CD4-positive, alpha-beta T cell (primary cell): ENCODE measurements at places on chromosomes 5 and 9.

DNA sequence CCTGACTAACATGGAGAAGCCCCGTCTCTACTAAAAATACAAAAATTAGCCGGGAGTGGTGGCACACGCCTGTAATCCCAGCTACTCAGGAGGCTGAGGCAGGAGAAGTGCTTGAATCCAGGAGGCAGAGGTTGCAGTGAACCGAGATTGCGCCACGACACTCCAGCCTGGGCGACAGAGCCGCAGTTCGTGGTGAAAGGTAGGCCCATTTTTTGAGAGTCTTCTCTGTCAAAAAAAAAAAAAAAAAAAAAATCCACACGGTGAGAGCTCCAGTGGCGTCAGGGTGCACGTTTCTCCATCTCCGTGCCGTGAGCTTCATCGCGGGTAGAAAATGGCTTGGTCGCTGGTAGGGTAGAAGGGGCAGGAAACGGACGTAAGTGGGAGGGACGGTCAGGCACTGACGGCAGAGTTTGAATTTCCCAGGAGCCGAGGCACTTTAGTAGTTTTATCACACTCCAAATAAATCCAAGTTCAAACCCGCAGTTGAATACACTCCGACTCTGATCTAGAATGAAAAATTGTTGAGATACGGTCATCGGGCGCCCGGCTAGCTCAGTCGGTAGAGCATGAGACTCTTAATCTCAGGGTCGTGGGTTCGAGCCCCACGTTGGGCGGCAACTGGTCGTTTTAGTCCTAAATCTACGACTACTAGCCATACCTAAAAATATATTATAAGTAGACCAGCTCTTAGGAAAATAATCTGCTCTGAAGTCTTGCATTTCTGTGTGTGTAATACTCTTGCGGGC lies 2.4 kb upstream of the TRIM7 start:
- peak; percentile 55 for DNase-seq

DNA sequence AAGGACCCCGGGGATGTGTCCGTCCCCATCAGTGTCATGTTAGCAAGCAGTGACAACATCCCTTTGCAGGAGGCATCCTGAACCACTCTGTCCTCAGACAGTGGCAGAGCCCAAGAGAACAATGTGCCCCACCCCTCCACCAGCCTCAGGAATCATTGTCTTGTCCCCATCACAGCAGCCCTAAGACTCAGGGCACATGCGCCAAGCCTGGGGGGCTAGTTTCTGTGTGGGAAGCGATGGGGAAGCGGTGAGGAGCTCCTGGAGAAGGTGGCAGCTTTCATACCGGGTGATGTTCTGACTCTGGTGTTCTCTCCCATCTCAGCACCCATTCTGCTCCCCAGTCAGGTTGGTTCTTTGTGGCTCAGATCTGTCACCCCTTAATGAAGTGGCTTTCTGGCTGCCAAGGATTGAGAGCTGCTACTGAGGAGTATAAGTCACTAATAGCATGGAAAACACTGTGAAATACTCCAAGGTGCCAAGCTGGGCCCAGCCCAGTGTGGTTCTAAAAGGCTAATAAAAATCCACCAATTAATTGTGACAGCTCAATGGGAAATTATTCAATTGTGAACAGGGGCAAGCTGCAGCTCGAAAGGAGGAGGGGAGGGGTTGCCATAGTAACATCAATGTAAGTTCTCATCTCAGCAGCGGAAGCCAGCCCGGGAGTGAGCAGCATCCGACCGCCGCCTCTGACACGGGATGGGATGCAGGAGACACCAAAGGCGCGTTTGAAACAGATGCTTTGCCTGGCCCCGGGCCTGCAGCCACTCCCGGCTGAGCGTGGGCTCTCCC lies 4.7 kb downstream of the QRFP start:
- DNase-seq, result no peak

GRCh38 chr5:166709691-166710090 lies 1581.8 kb upstream of the WWC1 start:
- no peak for DNase-seq

DNA sequence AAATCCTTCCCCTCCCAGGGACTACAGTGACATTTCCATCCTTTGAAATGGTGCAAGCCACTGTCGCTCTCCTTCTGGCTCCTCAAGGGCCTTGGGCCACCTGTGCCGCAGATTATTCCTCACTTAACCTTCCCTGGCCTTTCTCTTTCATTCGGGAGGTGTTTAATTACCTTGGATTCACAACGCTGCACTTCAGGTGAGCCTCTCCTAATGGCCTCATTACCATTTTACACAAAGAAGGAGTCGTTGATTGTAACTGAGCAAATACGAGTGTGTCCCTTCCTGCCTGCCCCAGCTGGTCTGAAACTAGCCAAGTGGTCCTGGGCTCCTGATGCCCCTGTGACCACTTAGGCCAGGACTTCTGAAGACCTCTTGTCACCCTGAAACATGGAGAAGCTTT lies 205.0 kb downstream of the CRB2 start:
- no peak for DNase-seq

- no peak for DNase-seq
Observed at GRCh38 chr5:126007841-126008240, 415.4 kb upstream of the GRAMD2B start.

DNA sequence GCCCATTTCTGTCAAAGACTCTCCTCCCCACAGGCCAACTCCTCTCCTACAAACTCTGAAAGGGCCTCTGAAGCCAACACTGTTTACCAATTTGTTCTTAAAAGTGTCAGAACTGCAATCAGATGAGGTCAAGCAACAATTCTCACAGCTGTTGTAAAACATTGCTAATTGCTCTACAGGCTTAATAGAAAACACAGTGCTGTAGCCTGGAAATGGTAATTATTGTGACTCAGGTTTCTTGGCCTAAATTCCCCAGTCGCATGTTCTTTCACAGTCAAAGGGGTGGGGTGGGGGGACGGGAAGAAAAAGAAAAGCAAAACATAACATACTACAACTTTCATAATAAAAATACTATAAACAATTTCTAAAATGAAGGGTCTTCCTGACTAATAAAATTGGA lies 343.2 kb downstream of the DMAC1 start:
- no peak for DNase-seq

- DNase-seq, result no peak
Observed at GRCh38 chr9:6997330-6997729, 239.6 kb downstream of the KDM4C start.

DNA sequence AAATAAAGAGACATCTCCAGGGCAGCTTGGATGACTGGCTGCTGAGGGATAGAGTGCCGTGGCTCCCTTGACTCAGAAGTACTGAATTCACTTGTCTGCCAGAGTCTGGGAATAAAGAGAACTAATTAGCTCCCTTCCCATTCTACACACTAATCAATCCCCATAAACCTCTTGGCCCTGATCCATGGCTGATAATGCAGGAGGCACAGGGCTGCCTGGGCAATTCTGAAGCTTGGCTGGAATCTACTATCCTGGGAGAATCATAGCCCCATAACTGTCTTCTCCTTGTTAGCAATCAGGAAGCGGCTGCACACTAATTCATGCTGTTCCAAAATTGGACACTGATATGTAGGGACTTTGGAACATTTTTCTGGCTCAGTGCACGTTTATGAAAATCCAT lies 197.7 kb downstream of the PTTG1 start:
- DNase-seq, result no peak

DNA sequence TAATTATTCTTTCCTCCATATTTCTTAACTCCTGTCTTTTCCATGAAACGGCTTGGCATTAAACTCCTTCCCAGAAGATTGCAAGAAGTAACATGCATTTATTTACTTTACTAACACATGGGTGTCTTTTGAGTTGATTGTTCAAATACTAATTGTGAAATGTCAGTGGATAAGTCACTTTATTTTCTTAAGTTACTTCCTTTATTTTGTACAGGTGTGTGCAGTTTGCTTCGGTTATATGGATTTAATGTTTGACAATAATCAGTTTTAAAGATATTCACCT lies 761 bp upstream of the SHOC1 start:
- no peak for DNase-seq

GRCh38 chr5:111252799-111253545 lies 28.8 kb downstream of the CAMK4 start:
- DNase-seq, result no peak

GRCh38 chr5:41406424-41406823 lies 104.0 kb downstream of the PLCXD3 start:
- DNase-seq, result no peak

DNA sequence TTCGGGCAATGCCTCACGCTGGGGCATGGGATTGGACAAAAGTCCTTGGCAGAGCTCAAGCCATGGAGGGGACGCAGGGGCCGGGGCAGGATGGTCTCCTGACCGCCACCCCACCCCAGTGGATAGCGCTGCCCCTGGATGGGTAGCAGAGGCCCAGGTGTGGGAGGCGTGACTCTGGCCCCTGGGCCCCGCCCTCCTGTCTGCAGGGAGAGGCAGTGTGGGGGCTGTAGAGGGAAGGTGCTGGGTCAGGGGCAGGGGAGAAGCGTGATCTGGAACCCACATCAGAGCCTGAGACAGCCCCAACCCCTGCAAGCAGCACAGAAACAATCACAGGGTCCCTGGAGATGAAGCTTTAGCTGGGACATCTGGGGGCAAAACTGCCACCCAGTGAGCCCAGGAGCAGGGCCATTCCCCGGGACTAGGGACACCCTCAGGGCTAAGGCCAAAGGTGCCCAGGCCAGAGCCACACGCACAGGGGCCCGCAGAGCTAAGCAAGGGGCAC lies 36.2 kb downstream of the NACC2 start:
- no peak for DNase-seq

DNA sequence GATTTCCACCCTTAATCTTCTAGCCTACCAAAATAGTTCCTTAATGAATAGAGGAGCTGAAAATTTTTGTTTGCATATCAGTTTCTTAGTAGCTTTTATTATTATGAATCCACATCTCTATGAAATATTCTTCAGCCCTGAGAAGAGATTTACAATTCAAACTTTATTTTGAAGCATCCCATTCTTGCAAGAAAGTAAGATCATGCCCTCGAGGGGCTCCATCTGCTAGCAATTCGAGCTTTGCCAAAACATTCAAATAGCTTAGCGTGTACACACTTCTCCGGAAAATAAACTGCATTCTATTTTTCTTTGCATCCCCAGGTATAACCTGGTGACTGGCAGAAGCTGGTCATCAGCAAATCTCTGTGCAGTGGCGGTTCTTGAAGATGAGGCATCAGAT lies 370.7 kb downstream of the MTRR start:
- DNase-seq, result no peak

GRCh38 chr9:37676411-37676830 lies 25.7 kb downstream of the FRMPD1 start:
- no peak for DNase-seq

DNA sequence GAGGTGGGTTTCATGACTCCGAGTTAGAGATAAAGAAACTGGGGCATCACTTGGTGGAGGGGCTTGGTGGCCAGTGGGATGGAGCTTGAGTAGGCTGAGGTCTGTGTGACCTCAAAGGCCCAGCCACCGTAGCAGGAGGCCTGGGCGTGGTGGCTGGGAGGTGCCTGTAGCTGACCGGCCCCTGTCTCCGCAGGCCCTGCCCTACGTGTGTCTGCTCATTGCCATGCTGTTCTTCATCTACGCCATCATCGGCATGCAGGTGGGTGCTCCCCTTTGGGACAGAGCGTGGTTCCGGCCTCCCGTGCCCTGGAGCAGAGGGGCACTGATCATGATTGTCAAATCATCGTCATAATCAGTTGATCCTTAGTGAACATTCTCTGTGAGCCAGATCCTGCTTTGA lies 196.2 kb downstream of the CACNA1B start:
- DNase-seq, result no peak

- DNase-seq, result no peak
Observed at GRCh38 chr9:14652729-14653377, 40.4 kb downstream of the ZDHHC21 start.

DNA sequence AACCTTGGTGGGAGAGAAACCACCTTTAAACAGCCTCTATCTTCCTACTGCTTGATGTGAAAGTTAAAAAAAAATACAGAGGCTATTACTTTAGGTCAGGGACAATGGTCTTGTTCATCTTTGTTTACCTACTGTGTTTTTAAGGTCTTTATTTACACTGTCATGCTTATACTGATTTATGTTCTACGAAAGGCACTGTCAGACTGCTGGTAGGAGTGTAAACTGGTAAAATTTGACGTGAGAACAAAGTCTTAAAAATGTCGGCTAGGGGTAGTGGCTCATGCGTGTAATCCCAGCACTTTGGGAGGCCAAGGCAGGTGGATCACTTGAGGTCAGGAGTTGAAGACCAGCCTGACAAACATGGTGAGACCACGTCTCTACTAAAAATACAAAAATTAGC lies 42.1 kb upstream of the ELOVL7 start:
- no peak for DNase-seq

GRCh38 chr9:83270116-83270515 lies 207.2 kb upstream of the RASEF start:
- DNase-seq, result no peak

- DNase-seq, result no peak
Observed at GRCh38 chr9:116251366-116251765, 97.8 kb downstream of the PAPPA start.

DNA sequence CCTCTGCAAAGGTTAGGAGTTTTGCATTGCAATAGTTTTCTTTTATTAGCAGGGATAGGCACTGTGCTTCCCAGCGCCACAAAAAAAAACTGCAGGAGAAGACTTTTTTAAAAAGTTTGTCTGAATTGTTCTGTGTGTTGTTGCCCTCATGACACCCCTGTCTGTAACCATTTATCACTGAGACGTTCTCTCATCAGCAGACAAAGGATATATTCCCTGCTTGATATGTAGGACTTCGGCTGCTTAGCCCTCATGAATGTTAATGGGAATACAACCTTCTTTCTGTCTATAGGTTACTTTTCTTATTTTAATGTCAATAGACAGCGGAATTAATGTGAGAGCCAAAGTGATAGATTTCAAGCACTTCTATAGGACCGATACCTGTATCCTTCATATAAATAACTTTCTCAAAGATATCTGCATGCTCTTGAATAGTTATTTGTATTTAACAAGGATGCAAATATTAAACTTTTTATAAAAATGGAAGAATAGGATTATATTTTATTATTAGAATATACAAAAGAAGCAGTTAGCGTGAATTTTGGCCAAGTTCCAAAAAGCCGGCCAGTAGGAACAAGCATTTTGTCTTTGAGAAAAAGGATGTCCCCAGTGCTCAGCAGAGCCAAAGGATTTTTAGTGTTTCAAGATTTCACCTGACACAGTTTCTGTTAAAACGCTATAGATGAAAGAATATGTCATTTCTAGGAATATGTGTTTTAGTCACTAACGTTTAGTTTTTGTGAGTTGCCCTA lies 1.5 kb upstream of the LYSMD3 start:
- no peak for DNase-seq

GRCh38 chr5:88681211-88681803 lies 201.7 kb downstream of the MEF2C start:
- no peak for DNase-seq

- no peak for DNase-seq
Observed at GRCh38 chr9:37811906-37812476, 11.4 kb downstream of the DCAF10 start.

- DNase-seq, result no peak
Observed at GRCh38 chr5:104084896-104085295, 522.3 kb upstream of the NUDT12 start.

DNA sequence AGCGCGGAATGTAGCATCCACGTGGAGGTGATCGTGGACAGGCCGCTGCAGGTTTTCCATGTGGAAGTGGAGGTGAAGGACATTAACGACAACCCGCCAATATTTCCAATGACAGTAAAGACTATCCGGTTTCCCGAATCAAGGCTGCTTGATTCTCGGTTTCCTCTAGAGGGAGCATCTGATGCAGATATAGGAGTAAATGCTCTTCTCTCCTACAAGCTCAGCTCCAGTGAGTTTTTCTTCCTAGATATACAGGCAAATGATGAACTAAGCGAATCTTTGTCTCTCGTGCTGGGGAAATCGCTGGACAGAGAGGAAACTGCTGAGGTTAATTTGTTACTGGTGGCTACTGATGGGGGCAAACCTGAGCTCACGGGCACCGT lies 598 bp downstream of the PCDHA2 start:
- no peak for DNase-seq

GRCh38 chr5:149175346-149176105 lies 34.2 kb downstream of the ABLIM3 start:
- no peak for DNase-seq
